ENCODE measurements at places on chromosomes 7 and 10.

GRCh38 chr10:100109670-100110069 is 28.0 kb upstream of the CPN1 start:
- no peak for DNase-seq

GRCh38 chr10:33125522-33126517 is 167.8 kb upstream of the ITGB1 start:
- DNase-seq: no peak

- DNase-seq: no peak
Measured at GRCh38 chr7:151699928-151700319, 177.0 kb downstream of the PRKAG2 start.

GRCh38 chr7:116505823-116506222 is 6.3 kb downstream of the CAV2 start:
- DNase-seq: no peak

DNA sequence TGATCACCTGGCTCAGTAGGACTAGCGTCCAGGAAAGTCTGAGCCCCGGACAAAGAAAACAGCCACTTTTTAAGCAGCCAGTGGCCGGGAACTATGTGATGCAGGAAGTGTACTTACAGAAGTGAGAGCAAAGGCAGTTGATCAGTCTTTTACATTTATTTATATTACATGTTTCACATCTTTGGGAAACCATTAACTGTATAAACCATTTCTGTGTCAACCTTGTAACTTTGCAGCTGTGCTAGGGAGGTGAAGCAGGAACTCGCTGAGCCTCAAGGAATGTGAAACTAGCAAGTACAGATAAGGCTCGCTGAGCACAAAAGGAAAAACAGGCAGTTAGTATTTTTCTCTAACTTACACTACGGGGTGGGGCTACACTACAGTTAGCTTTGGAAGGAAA is 39.9 kb upstream of the HECW1 start:
- no peak for DNase-seq

GRCh38 chr10:51288511-51288910 is 214.2 kb downstream of the PRKG1 start:
- no peak for DNase-seq

GRCh38 chr7:111012799-111013675 is 77.9 kb upstream of the LRRN3 start:
- no peak for DNase-seq

DNA sequence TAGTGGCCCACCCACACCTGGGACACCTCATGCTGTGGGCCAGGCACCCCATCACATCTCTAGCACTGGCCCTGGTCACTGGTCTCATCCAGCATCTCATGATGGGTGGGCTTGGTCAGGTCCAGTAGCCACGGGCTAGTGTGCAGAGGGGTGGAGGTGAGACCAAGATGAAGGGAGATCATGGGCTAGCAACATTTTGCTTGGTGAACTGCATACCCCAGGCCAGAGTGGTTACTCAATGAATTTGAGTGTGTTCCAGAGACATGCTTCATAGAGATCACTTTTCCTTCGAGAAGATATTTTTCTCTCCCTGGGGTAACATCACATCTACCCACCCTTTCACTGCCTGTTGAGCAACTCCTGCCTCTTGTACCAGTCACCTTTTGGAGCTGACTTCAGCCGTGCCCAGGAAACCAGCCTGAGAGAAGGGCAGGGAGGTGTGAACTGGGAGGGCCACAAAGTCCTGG is 44.2 kb downstream of the MINDY4 start:
- DNase-seq: no peak

DNA sequence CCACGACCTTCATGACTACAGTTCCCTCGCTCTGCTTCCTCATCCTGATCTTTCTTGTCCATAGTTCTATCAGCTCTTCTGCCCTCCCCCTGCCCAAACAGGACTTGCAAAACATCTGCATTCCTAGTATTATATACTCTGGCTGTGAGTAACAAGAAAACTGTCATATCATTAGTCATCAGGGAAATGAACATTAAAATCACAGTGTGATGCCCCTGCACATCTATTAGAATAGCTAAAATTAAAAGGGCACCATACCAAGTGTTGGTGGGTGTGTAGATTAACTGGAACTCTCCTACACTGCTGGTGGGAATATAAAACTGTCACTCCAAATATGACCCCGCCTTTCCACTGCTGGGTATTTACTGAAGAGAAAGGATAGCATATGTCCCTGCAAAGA is 141.8 kb downstream of the C7orf25 start:
- DNase-seq: no peak

DNA sequence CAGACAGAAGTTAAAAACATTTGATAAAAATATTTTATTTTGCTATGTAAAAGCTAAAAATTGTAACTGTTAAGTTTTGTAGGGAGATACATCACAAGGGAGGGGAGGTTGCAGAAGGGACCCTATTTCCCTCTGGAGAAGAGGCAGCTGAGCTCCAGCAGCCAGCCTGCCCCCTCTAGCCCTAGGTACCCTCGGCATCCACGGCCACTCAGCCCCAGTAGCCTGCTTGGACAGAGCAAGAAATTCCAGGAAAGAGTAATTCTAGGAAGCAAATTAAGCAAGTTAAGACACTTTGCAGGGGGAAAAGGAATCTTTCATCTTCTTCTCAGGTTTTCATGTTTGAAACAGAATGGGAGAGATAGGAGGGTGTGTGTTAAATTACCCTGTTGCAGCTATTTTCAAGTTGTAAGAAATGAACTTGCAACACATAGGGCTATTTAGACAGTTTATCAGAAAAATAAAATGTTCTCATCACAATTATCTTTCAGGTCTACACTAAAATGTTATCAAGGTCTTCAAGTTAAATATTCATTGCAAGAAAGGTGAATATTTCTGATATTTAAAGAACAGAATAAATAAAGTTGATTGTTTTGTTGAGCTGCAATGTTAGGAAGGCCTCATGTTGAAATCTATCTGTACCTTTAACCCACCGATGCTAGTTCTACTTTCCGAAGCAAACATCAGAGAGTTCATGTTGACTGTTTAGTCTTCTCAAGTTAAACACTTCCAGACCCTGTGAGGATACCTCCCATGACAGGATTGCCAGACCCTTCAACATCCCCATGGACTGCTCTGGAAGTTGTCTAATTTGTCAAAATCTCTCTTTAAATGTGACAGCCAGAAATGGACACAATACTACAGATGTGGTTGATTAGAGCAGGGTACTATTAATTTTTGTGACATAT is 5.5 kb downstream of the SGCE start:
- DNase-seq: no peak

DNA sequence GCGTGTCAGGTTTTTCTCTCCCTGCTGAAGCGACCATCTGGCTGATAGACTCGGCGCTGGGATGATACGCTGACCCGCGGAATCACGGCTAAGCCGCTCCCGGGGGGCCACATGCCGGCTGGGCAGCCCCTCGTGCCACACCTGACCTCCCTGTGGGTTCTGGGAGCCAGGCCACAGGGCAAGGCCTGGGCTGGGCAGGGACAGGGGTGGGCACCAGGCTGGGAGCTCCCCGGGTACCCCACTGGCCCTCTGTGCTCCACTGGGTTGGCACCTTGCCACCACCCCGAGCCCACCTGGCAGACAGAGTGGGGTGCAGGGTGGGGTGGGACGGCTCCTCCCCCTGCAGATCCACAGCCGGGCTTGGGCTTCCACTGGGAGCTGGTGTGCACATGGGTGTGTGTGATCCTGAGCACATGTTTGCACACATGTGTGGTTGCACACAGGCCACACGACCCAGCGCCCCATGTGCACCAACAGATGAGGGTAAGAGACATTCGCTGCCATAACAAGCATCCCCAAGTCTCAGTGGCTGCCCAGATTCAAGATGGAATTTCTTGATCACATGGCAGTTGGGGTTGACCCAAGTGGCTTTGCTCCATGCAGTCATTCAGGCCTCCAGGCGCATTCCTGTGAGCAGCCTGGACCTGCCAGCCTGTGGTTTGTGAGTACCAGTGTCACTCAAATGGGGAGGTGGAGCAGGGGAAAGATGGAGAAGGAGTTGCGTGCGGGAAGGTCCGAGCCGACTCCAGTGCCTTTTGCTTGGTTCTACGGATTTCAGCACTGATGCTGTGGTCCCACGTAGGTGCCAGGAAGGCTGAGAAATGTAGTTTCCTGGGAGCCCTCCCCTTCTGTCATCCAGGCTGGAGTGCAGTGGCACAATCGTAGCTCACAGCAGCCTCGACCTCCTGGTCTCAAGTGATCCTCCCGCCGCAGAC is 79.7 kb downstream of the UNCX start:
- no peak for DNase-seq

- no peak for DNase-seq
Measured at GRCh38 chr10:14548970-14549369, 218.2 kb upstream of the FRMD4A start.

DNA sequence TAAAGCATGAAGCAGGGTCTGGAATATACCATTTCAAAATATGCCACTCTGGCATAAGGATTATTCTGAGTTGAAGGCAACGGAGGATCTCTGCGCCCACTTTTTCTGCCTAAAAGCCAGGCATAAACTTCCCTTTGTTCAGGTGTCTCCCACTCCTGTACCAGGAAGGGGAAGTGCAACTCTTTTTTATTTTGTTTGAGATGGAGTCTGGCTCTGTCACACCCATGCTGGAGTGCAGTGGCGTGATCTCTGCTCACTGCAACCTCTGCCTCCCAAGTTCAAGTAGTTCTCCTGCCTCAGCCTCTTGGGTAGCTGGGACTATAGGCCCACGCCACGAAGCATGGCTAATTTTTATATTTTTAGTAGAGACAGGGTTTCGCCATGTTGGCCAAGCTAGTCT is 18.2 kb downstream of the SVIL start:
- no peak for DNase-seq

- no peak for DNase-seq
Measured at GRCh38 chr7:157077986-157078644, 60.6 kb upstream of the UBE3C start.

DNA sequence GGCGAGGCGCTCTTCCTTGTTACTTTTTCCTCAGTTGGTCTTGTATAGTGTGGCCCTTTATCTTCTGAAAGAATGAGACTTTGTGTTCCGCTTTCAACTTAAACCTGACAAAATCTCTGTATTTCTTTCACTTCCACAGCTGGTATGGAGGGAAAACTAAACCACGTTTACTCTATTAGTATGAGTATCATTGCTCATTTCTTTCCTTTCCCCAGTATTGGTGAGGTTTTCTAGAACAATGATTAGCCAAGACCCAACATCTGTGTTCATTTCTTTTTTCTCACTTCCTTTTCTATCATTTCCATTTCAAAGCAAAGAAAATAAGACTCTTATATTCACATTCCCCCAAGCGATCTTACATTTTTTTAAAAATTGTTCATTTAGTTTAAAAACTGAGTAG is 165.3 kb downstream of the PAXIP1 start:
- no peak for DNase-seq

GRCh38 chr10:34081948-34082347 is 733.1 kb downstream of the PARD3 start:
- no peak for DNase-seq

GRCh38 chr7:5699467-5700384 is 81.7 kb downstream of the RNF216 start:
- peak; percentile 83 for DNase-seq

GRCh38 chr10:28248092-28248491 is 54.8 kb downstream of the MPP7 start:
- no peak for DNase-seq

DNA sequence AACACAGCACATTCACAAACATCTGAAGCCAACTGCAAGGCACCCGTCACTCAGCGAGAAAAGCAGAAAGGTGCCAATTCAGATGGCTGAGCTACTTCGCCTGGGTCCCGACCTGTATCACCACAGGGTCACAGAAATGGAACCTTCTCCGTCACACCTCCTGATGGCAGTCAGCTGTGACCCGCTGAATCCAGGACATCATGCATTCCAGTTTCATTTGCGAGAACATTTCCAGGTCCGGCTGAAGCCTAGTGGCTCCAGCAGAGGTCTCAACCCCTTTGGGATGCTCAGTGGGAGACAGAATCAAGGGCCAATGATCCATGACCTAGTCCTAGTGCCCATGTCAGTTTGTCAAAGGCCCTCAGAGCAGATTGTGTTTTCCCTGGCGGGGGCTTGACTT is 193.6 kb upstream of the KLF14 start:
- no peak for DNase-seq

GRCh38 chr10:103109821-103110220 is 83.3 kb downstream of the NT5C2 start:
- no peak for DNase-seq

DNA sequence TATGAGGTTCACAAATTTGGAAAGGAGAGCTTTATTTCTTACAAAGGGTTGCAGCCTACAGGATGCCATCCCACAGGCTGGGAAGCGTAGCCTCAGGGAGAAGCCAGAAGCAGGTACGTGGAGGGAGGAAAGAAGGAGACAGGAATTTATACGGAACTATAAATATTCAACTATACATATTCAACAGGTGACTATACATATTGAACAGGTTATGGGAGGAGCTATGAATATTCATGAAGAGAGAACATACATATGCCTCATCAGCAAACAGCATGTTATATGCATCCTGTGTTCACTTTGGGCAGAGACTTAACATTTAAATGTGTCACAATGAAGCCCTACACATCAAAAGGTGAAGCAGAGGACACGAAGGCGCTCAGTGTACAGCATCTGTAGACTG is 40.5 kb upstream of the LMTK2 start:
- DNase-seq: no peak

GRCh38 chr7:86202833-86203232 is 440.9 kb upstream of the GRM3 start:
- no peak for DNase-seq

- DNase-seq: peak; percentile 51
Measured at GRCh38 chr7:24576171-24577025, 3.1 kb downstream of the PALS2 start.

DNA sequence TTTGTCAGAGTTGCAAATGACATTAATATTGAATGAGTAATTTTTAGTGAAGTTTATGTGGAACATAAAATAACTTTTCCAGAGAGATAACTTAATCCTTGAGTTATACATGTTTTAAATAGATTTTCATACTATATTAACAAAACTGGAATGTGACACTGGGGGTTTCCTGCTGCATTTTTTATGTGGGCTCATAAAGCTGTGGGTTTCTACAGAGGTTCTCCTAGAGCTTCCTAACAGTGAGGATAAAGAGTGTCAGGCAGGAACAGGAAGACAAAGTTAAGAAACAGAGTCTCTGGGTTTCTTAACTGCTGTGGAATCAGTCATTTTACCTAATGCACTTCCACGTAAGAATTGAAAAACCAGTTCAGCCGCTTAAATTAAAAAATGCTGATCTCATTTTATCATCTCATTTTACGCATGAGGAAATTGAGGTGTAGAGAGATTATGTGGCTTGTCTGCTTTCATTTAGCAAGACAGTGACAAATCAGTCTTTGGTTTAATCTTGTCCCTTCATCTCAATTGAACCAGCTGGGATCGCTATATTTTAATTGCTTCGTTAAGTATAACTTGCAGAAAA is 5.0 kb downstream of the CD36 start:
- no peak for DNase-seq

GRCh38 chr10:31322647-31323046 is 3.6 kb downstream of the ZEB1 start:
- DNase-seq: no peak

All from NCI-H2107 (cell line).